HCT116 (cell line): ENCODE measurements at places on chromosomes 3 and 15. TPM values are rescaled to one million over a fixed set of nuclear protein-coding genes. Genes with fewer than 3 reads are reported as not detected.

DNA sequence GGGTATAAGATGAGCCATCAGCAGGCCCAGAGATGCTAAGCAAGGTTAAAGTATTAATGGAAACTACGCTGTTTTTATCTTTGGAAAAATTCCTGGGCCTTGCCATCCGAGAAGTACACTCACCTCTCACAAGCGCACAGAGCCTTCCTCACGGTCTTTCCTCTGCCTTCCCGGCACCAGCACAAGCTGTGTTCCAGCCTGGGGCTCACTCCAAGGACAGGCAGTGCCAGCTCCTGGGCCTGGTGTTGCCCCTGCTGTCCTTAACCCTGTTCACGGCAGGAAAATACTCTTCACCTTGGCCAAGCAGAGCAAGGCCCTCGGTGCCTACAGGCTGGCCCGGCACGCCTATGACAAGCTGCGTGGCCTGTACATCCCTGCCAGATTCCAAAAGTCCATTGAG is 14.3 kb upstream of the RHO start:
- H3K4me3 ChIP-seq = no peak overlapping the region
- DNase-seq = no peak
- H3K27ac ChIP-seq = no peak overlapping the region
- no peaks in the 10 kb centered on the region for H3K36me3 ChIP-seq

DNA sequence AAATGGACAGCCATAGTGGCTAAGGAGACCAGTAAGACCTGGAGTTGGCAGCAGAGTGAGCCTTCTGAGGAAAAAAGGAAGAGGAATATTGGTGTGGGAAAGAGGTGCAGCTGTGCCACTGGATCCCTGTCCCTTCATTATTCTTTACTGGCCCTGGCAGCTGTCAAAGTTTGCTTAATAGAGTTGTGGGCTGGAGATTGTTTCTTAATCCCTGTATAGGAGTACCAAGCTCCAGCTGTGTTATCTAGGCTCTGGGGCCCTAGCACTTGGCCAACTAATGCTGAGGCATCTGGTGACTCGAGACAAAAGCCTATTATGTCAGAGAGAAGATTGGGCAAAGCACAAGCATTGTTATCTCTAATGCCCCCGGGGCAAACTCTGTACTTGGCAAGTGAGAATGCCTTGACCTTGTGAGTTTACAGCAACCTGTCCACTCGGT is 61.4 kb downstream of the ZNF609 start:
- H3K4me3 ChIP-seq = no peak overlapping the region
- H3K27me3 ChIP-seq = no peaks in the 10 kb centered on the region
- peak; percentile 68 for DNase-seq
- H3K4me1 ChIP-seq = peaks cover 50% of the 10 kb centered on the region
- H3K27ac ChIP-seq = peak overlapping the region; percentile 39; the same call in 1 of the 2 replicates

DNA sequence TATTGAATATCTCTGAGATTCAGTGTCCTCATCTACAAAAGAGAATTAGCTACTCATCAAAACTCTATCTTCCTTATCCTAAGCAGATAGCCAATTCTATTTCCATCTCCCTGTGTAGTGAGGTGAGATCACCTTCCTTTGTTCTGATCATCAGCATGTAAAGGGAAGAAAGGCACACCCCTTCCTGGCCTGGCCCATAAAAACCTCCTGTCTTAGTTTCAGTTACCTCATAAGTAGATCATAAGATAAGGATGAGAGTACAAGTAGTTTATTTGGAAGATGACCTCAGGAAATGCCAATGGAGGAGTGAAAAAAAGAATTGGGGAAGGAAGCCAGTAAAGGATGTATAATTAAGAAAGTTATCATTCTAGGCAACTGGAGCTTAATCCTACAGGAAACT is 114.5 kb upstream of the GADL1 start:
- no peaks in the 10 kb centered on the region for H3K27me3 ChIP-seq
- DNase-seq = no peak
- no peaks in the 10 kb centered on the region; the same call in 1 of the 2 replicates for H3K4me1 ChIP-seq
- H3K4me3 ChIP-seq = no peak overlapping the region
- H3K36me3 ChIP-seq = no peaks in the 10 kb centered on the region
- H3K27ac ChIP-seq = no peak overlapping the region

- H3K4me3 ChIP-seq = no peak overlapping the region
- DNase-seq = no peak
- H3K4me1 ChIP-seq = peaks cover 6% of the 10 kb centered on the region; the same call in 1 of the 2 replicates
- no peak overlapping the region for H3K27ac ChIP-seq
- H3K36me3 ChIP-seq = no peaks in the 10 kb centered on the region
- H3K27me3 ChIP-seq = no peaks in the 10 kb centered on the region
Measured at GRCh38 chr15:76168237-76168984, 108.6 kb downstream of the TMEM266 start.

Gene GRM2
- 0.32 TPM for total RNA-seq
